NCI-H187 treated with DMSO at 0.1 percent for 48 hours (cell line): ENCODE measurements at places on chromosomes 11 and 22.

GRCh38 chr11:10923882-10924281 is 66.0 kb upstream of the ZBED5 start:
- no peak for DNase-seq

- DNase-seq: no peak
Measured at GRCh38 chr11:9691865-9692264, 28.0 kb downstream of the SWAP70 start.

- DNase-seq: no peak
Measured at GRCh38 chr11:11141065-11141464, 212.0 kb downstream of the CSNK2A3 start.

DNA sequence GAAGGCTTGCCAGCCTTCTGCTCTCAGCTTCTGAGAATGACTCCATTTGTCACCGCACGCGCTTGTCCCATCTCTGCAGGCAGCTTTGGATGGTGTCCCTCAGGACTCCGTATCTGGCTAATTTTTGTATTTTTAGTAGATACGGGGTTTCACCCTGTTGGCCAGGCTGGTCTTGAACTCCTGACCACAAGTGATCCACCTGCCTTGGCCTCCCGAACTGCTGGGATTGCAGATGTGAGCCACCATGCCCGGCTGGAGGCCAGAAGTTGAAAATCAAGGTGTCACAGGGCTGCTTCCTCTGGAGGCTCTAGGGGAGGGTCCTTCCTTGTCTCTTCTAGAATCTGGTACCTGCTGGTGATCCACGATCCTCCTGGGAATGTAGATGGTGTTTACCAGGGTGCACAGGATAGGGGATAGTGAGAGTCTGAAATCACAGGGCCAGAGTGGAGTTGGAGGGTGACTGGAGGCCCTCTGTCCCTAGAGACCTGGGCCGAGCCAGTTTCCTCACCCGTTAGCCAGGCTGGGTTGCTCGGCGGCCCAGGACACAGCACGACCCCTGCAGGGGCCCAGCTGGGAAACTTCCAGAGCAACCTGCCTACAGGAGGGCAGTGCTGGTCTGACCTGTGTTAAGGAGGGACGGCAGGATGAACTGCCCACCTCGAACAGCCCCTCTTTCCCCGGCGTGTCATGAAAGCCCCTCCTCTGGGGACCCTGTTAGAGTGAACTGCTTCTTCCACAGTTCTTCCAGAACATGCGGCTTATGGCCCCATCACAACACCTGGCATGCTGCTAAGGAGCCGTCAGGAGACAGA is 48.9 kb upstream of the SHANK2 start:
- DNase-seq: no peak

- DNase-seq: no peak
Measured at GRCh38 chr11:78339945-78340344, 77.7 kb downstream of the GAB2 start.

DNA sequence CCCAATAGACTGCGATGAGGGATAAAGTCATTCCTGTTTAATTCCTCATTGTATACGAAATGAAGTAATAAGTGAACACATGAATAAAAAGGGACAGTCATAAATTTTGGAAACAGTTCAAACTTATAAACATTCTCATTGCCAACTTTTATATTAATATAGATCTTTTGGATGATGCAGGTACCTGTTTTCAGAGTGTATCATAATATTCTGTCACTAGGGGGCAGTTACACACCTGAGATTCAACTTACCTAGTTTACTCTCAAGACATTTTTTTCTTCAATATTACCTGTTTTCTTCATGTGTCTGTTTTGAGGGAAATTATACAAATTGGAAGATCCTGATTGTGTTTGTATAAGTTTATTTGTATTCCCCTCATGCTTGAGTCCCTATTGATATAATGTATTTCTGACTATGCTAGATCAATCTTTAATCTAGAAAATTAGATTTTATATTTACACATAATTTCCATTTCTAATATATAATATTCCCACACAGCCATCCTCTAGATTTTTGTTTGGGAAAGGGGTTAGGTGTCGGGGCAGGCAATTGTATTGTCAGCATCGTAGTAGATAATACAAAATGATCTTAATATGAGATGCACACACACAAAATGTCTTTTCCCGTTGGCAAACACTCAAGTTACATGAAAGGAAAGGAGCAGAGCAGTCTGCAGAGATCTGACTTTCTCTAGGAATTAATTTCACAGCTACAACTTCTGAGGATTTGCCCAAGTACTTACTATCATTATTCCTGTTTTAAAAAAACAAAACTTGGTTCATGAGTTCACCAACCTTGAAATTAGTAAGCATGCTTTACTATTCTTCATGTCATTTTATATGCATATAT is 18.4 kb downstream of the FDX1 start:
- no peak for DNase-seq

- DNase-seq: no peak
Measured at GRCh38 chr11:15636521-15637089, 521.9 kb downstream of the INSC start.
